Activated T-helper 1 cell treated with anti-CD3 and anti-CD28 coated beads, Interleukin-12 subunit alpha, Interleukin-12 subunit beta, Interleukin-2, Interleukin-4 antibody, amounts not matched to agents 30 ng/mL and 10 ng/mL and 1 ng/mL, durations not matched to agents 14 hours and 24 hours and 36 hours (primary cell): ENCODE measurements at places on chromosomes 11 and 22.
A peak's percentile ranks its signal among the peaks of the same experiment; 100 is the strongest.

GRCh38 chr22:29951791-29952413 is 68.9 kb downstream of the MTMR3 start:
- no peak for DNase-seq

GRCh38 chr11:106466521-106467080 is 389.1 kb downstream of the AASDHPPT start:
- DNase-seq = no peak

- no peak for DNase-seq
Observed at GRCh38 chr11:69163842-69164241, 8.1 kb downstream of the SMIM38 start.

DNA sequence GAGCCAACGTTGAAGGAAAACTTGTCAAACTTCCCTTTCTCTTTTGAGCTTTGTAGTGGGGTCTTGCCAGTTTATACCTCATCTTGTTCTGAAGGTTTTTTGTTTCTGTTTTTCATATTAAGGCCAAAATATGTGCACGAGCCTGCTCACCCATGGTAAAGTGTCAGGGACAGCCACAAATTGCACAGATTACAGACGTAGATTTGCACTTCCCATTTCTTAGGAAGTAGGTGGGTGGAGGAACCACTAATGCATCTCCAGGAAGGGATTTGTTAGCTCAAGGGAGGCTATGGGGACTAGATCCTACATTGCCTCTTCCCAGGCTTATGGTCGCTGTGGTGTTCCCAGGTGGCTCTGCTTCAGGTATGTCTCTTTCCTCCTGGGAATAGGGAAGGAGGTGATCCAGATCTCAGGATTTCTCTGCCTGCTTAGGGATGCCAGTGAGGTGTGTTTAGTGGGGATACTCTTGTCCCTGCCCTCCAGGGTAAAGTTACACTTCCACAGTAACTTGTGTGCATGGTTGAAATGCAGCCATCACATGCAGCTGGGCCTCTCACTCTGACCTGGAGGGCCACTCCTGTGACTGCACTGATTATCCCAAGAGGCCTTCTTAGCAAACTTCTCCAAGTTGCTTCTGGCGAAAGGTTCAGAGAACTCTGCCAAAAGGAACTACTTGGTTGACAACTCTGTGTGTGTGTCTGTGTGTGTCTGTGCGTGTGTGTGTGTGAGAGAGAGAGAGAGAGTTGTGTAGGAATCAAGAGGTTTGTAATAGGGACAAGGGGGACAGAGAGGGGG is 9.8 kb downstream of the PPFIBP2 start:
- no peak for DNase-seq

DNA sequence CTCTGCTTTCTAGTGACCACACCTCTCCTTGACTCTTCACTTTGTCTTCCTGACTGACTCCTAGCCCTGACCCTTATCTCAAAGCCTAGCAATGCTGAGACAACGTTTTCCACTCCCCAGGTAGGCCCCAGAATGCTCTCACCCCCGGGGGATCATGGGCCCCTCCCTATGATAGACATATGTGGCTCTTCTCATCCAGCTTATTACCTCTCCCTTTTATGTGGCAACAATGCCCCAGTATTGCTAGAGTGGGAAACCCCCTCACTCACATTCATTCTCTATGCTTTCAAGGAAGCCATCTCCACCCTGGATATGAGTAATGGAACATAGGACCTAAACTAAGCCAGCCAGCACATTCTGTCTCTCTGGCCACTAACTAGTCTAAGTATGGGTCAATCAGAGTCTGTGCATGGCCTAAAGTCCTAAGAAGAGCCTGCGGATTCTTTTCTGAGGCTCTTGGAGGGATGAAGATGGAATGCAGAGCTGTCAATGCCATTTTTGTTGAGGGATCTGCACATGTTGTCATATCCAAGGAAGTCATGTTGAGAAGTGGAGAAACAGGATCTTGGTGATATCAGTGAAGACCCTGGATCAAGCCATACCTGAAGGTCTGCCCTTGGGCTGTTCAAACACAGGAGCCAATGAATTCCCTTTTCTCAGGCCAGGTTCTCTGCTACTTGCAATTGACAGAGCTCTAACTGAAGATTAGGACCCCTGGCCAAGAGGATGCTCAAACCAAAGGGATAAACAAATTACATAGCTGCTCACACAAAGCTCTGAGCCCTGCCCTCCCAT is 79.8 kb upstream of the GRK3 start:
- no peak for DNase-seq

GRCh38 chr11:61007956-61008896 is 36.7 kb downstream of the CD6 start:
- no peak for DNase-seq

GRCh38 chr22:50532824-50533796 is 3.3 kb upstream of the TYMP start:
- no peak for DNase-seq

- no peak for DNase-seq
Observed at GRCh38 chr11:35525501-35526175, at the start of gene PAMR1. PAMR1 (minus strand) TSS chr11:35525616; CDS start chr11:35525585, 31 bp downstream.

- peak; percentile 54 for DNase-seq
Observed at GRCh38 chr22:46542011-46542985, 4.9 kb upstream of the CELSR1 start.
